ENCODE measurements at places on chromosomes 1 and 21.

DNA sequence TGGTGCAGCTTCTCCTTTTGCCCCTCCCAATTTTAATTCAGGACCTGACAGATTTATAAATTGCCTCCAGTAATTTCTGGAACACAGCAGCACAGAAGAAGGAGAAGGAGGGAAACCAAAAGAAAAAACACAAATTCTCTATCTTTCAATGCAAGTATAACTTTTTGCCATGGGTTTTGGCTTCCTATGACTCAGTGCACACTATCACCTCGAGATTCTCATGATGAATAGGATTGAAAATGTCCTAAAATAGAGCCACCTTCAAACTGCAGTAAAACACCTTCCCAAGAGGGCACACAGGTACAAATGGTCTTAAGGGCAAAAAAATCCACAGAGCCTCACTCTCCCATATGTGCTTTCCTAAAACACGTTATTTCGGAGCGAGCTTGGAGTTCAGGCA is 113.6 kb downstream of the HLCS start:
- no peak for DNase-seq

GRCh38 chr1:163205513-163205912 is 2.8 kb upstream of the RGS5 start:
- DNase-seq = no peak

DNA sequence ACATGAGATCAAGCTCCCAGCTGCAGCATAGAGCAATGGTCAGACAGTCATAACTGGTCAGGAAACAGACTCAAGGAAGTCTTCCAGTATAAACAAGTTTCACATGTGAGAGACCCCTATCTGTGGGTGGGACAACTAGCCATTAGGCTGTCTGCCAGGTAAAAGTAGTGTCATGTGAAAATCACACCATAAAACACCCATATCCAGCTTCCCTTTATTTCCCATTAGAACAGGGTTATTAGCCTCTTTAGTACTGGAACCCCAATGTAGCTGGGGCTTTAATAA is 426.7 kb downstream of the KCNT2 start:
- DNase-seq = no peak

GRCh38 chr1:75392278-75392677 is 218.6 kb downstream of the SLC44A5 start:
- no peak for DNase-seq

- no peak for DNase-seq
Measured at GRCh38 chr1:2480236-2480985, 4.3 kb downstream of the PLCH2 start.

- DNase-seq = no peak
Measured at GRCh38 chr1:22343456-22344328, 108.0 kb upstream of the ZBTB40 start.

DNA sequence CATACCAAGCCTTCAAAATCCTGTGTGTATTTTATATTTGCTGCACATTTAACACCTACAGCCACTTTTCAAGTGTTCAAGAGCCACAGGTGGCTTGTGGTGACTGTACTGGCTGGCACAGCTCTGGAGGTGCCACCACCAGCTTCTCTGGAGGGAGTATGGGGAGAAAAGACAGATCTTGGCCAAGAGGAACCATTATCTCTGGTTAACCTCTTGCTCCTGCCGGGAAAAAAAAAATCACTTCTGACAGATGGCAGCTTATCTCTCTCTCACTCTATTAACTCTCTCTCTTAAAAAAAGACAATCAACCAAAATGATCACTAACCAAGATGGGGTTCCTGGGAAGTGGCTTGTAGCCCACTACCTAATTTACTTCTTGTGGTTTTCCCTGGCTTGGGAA is 1.2 kb upstream of the RIIAD1 start:
- no peak for DNase-seq

- no peak for DNase-seq
Measured at GRCh38 chr1:938088-938683, 14.5 kb downstream of the SAMD11 start.

DNA sequence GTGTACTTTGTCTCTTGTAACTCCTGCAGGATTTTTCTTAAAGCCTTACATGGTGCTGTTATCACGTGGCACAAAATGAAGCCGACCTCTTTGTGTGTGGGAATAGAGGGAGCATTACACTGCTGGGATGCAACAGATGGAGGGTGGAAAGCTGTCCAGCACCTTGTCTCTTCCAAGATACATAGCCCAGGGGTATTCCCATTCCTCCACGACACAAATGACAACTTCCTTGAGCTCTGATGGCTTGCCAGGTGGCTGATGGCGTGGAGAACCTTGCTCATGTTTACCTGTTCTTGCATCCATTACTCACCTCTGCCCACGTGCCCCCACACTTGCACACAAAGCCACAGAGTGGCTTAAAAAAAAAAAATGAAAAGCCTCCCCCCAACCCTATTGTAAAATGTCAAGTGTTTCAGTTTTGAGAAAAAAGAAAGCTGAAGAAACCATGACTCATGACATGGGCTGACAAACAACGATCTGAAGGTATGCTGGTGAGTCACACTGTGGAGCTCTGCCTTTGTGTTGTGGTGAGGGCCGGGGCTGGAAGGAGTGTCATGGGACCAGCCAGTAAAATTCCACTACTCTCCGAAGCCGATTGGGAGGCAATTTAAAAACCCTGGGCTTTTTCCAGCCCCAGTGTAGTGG is 32.0 kb upstream of the ATP5PO start:
- DNase-seq = peak; percentile 54

DNA sequence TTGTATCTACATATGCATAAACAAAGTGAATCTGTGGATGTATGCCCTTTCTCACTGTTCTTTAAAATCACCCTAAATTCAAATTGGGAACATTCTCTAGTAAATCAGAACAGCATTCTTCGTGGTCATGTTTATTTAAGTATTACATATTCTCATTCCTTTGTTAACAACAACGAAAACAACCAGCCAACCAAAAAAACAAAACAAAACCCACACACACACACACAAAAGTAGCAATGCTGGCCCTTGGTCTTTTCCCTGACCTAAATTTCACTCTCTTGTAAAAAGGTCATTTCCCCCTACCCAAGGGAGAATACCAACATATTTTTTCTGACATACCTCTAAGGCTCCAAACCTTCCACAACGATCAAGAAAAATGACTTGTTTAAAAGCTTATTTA is 102.6 kb downstream of the NRIP1 start:
- no peak for DNase-seq

DNA sequence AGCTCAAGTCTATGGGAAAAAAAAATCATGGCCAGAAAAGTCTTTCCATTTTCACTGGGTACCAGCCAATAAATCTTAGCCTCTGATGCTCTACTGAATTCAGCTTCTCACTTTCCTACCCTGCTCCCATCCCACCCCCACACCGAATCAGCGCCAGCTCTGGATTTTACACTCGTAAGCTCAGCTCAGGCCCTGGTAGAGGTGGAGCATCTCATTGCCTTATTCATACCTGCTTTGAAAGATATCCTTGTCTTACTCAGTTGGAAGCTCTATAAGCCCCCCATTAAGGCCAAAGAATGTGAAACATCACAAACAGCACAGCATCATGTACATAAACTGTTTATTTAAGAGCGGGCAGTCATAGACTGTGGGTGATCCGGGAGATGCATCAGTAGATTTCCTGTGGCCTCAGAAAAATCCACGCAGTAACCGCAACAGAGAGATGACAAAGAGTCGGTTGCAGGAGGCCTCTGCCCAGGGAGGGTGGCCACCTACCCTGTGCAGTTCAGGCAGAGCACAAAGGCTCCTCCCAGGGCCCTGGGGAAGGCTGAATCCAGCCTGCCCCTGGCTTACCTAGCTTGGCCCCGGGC is 36.4 kb upstream of the ETS2 start:
- DNase-seq = no peak

All from T-helper 2 cell (primary cell).